ENCODE measurements at places on chromosomes 6 and 20. TPM values are rescaled to one million over a fixed set of nuclear protein-coding genes. Genes with fewer than 3 reads are reported as not detected.

- no peak for DNase-seq
Observed at GRCh38 chr20:63433756-63434531, 38.5 kb downstream of the KCNQ2 start.

DNA sequence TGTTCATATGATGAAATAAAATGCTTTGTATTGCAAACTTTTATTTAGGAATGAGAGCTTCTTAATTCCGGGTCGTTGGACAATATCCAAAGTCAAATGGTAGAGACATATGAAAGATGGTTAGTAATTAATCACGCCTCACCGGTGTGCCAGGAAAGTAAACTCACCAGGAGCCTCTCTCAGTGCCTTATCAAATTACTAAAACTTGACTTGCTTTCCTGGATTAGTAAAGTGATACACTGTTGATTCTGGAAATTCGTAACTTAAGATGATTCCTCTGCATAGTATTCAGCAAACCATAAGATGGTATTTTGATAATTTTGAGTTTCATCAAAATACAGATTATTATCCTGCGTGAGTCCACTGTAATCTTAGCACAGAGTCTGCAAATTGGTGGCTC lies 115.2 kb downstream of the PAX1 start:
- no peak for DNase-seq

GRCh38 chr6:53481323-53481722 lies 63.6 kb downstream of the GCLC start:
- DNase-seq: no peak

The FRMD1 gene
- total RNA-seq: 1.7 TPM

The RPS6KA2 gene
- 12.1 TPM for total RNA-seq

GRCh38 chr6:142853244-142854180 lies 91.5 kb downstream of the HIVEP2 start:
- no peak for DNase-seq

DNA sequence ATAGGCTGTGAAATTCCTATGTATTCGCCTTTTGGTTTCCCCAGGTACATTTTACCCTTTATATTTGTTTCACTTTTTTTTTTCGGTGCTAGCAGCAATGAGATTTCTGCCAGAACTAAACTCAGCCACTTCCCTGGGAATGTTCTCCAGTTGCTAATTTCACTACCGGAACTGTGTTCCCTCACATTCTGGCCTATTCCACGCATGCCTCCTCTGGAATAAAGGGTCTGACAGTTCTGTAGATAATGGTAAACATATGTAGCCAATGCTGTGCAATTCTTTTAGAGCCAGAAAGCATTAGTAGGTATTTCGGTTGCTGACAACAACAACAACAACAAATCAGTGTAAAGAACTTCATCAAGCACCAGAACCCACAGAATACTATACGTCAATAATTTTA lies 96.1 kb upstream of the TBX18 start:
- DNase-seq: no peak

DNA sequence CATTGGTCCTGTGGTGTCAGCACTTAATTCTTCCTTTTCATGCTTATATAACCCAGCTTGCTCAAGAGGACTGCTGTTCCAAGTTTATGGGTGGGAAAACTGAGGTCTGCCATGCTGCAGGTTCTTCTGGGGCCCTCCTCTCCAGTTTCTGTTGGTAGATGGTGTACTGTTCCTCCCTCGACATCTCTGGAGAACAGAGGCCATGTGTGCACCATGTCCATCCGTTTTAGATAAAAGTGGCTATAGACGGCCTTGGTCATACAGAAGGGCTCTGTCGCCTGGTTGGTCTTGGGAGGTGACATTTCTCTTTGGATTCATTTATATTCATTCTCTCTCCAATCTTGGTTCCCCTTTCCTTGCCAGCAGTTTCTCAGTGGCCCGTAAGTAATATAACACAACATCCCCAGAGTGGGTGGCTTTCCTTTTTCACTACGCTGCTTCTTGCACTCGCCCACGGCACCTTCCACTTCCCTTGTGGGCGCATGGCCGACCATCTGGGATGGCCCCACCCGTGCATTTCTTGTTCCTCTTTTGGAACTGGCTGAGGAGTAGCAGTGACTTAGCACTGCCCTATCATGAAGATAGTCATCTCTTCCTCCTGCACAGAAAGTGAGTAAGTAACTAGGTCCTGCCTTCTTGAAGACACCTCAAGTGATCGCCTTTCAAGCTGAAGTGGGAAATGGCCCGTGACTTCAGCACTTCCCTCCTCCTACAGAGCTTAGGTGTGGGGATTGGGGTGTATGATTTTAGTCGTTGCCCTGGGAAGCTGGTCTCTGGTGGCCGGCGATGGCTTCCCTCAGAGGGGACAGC lies 94.2 kb downstream of the RREB1 start:
- DNase-seq: peak; percentile 76

GRCh38 chr6:44851176-44851575 lies 463.7 kb downstream of the CDC5L start:
- no peak for DNase-seq

The ZNF334 gene
- 4.4 TPM for total RNA-seq

DNA sequence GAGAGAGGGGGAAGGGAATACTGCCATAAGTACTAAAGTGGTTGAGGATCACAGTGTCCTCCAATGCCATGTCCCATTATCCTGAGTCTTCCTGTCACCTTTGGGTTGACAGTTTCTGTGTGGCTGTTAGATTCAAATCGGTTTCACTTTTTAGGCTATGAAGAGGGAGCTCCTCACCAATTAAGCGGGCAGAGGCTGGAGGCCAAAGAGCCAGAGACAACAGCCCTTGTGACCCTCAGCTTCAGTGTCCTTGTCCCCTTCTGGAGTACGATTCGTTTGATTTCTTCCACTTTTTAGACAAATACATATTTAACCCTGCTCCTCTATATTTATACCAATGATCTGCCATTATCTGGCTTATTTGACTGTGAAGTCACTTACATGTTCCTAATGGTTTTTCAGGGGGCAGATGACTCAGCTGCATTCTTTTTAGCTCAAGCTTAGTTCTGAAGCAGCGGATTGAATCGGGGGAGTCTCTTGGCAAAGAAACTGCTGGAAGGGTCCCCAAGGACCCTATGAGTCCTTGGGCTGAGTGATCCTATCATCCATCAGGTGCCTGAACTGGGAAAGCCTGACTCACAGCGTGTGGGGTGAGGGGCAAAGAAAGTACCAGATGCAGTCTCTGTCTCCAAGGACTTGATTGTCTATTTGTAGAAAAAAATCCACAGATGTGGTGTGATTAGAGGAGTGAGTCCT lies 18.2 kb downstream of the FERMT1 start:
- DNase-seq: no peak

- DNase-seq: no peak
Observed at GRCh38 chr20:32135983-32136515, 26.5 kb downstream of the TM9SF4 start.

The CST1 gene
- total RNA-seq: not detected

DNA sequence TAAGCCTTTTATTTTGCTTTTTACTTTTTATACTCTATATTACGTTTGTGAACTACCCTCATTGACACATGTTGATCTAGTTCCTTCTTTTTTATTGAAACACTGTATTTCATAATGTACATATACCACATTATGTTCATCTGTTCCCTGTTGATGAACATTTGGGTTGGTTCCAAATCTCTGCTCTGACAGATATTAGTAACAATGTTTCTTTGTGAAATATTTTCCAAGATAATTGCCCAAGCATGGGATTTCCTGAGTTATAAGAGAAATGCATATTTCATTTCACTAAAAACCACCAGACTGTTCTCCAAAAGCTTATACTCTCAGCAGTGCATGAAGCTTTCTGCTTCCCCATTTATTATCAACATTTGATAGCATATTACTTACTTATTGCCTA lies 44.2 kb upstream of the TNFRSF21 start:
- DNase-seq: no peak

DNA sequence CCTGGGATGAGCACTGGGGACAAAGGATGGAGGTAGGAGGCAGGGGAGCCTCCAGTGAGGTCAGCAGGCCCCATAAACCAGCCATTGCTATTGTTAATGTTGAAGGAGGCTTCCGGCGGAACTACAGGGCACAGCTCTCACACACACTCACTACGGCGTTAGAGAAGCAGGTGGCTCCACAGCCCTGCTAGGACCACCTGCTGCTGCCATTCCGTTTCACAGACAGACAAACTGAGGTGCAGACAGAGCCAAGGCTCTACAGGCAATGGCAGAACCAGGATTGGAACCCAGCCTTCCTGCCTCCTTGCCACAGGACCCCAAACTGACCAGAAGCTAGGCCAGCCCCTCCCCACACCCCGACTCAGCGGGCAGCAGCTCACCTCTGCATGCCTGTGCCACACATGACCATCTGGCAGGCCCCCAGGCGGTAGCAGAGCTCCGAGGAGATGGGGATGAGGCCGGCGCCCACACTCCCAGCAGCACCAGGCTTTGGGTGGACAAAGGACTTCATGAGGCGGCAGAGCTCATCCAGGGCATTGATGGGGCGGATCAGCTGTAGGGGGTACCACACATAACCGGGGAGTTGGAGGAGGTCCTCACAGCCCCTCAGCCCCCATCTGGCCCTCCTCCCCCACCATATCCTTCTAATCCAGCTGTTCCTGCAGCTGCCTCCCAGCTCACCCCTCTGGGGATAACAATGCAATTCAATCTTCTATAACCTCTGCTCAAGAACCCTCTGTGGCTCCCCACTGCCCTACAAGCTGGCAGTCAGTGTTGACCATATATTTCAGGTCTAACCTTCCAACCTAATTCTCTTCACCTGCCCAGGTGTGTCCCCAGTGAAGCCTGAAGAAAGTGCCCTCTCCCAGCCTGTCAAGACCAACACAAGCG lies 198.5 kb downstream of the PREX1 start:
- DNase-seq: peak; percentile 33

DNA sequence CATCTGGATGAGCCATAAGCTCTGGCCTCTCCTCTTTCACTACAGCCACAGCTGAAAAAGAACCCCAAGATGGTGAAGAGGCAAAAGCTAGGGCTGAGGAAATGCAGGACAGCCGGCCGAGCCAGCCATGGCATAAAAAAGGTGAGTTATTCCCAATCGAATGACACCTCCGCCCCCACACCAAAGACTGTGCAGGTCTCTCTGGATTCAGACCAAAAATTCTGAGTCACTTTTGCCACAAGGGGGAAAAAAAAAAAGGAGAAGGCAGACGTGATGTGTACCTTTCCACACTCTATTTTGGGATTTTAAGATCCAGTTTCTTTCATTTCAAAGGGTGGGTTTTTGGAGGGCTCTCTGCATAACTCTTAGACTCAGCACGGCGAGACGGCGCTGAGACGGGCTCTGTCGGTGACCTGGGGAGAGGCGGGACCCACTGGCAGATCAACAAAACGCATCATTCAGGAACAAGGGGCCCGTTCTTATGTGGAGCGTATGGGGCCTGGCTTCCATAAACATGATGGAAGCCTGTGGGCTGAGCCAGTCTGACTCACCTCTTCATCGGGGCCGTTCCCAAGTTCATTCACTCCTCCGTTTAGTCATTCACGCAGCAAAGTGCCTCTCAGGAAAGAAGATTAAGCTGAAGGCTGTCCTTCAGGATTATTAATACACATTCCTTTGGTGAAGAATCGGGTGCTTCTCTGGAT lies 54.8 kb downstream of the NFATC2 start:
- DNase-seq: no peak

The TPBG gene
- total RNA-seq: 9.1 TPM

DNA sequence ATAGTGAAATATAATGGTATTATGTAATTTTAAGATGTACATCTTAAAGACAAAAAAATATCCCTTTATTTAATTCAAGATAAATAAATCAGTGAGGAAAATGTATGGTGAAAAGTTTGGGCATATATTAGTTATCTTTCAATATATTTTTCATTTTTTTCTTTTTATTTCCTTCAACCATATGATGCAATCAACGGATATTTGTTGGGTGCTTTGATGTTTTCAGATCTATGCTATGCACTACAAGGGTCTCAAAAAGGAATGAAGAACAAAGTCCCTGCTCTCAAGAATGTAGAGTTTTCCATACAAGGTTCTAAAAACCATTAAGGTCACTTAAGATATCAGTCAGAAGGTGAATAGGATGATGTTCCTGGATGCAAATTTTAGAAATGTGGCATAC lies 258.0 kb downstream of the KHDC1L start:
- DNase-seq: no peak

All from Peyer's patch (tissue), 4 donors.